ENCODE measurements at places on chromosomes 3 and 15.

DNA sequence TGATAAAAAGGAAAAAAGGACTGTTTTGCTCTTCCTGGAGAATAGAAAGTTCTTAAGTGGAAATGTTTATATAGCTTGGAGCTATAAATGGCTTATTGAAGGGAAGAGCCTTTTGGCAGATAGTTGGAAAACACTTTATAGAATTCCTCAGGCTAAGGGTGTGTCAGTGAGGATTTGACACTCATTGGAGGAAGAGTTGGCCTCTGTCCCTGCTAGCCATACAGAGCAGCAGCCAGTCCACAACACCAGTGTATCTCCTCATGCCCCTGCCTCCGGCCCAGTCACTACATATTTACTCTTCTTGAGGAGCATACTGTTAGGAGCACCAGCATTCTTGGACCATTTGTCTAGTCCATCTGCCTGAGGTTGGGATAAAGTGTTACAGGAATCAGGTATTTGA is 36.2 kb downstream of the KLHL18 start:
- no peak for DNase-seq

DNA sequence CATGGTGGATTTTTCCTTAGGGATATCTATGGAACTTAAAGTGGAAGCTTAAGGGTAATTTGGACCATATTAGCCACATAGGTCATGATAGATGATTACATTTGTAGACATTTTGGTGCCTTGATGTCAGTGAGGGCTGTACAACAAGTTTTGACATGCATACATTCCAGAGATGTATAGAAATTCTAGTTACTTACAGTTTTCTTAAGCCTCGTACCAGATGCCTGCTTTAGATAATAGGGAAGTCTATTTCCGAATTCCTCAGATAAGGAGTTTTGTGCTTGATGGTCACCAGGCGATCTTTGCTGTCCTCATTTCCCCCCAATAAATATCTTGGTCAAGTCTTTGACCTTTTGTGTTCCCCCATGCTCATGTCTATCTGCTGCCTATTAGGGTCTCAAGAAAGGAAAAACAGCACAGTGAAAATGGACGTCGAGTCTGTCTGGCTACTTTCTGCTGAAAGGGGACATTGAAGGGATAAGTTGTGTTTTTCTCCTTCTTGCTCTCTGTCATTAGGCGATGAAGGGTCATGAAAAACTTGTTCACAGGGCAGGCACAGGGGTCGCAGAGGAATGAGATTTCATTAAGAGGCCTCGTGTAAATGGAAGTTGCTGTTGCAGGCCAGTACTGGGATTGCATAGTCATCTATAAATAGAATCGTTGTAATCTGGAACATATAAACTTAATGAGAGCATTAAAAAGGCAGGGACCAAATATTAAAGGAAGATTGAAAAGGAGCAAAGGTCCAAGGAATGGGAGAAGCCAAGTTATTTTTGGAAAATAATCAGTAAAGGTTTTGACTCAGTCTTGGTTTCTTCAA is 20.0 kb upstream of the SENP7 start:
- DNase-seq = no peak

DNA sequence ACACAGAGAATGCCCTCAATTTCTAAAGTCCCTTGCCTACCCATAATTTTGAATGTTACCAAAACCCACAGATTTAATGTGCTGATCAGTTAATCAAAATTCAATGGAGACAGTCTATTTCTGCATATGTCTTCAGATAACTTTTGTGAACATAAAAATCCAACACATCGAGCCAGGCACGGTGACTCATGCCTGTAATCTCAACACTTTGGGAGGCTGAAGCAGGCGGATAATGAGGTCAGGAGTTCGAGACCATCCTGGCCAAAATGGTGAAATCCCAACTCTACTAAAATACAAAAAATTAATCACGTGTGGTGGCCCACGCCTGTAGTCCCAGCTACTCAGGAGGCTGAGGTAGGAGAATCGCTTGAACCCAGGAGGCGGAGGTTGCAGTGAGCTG is 49.3 kb downstream of the PEAK1 start:
- DNase-seq = no peak

DNA sequence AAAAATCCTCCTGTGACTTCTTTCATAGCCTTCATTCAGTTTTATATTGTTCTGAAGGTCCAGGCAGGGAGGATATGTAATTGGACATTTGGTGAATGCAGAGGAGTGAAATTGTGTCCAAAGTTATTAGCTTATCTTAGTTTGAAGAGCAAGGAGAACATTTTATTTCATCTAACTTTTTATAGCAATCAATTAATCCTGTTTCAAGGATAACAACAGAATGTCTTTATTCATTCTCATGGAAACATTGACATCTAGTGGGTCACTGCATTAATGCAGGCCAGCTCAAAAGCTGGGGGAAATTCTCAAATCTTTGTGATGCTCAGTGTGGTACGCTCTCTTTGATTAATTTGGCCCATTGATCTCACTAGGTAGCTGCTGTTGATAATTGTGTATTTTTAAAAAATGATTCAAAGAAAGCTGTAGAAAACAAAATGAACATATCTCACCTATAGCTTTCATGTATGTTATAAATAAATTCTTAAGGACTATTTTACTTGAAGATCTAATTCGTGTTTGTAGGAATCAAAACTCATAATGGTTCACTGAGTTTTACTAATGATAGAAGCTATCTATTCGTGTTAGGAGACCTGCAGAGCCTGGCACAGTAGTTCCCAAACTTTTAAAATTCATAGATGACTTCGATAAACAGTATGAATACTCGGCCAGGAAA is 150.8 kb upstream of the KCNMB2 start:
- no peak for DNase-seq

GRCh38 chr15:48087844-48088243 is 32.9 kb upstream of the SLC24A5 start:
- no peak for DNase-seq

GRCh38 chr3:111012388-111013248 is 59.0 kb upstream of the NECTIN3 start:
- DNase-seq = no peak

GRCh38 chr15:74768771-74769342 is 13.0 kb upstream of the CSK start:
- no peak for DNase-seq

DNA sequence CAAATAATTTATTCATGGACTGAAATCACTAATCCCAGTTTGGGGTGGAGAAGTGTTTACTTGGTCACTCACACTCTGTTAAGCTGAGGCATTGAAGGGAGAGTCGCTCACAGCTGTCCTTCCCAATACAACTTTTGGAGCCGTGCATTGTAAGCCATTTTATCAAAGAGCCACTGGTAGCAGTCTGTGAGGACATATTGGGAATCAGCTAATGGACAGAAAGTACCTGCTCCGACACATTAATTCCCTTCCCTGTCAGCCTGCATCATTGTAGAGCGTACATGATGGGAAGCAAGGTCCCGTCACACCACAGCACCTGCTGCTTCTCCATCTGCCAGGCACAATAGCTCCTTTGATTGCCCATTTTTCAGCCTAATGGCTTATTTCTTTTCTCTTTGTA is 643.2 kb downstream of the SQOR start:
- DNase-seq = no peak

DNA sequence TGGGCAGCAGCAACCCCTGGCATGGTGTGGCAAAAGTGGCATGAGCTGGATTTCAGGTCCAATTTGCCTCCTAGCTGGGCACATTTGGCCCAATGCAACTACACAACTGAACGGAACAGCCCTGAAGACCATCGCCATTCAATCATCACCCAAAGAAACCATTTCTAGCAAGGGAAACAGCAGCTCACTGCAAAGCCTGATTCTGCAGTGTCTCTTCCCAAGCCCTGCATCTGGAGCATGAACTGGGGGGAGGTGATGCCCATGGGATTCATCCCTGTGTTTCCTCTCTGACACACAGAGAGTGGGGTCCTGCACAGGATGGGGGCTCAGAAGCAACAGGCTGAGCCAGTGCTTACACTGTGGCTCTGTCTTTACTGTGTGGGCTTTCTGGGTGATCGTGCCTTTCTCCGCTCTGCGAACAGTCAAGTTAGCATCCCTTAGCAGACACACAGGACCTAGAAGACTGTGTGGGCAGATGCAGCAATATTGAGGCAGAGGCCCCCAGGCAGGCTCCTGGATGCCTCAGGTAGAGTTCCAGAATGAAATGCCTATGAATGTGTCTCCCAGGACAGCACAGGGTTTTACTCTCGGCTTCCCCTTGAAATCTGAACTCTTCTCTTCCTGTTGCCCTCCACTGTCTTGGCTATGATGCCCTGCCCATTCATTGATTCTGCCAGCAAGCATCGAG is 91.1 kb upstream of the ALDH1A3 start:
- no peak for DNase-seq

DNA sequence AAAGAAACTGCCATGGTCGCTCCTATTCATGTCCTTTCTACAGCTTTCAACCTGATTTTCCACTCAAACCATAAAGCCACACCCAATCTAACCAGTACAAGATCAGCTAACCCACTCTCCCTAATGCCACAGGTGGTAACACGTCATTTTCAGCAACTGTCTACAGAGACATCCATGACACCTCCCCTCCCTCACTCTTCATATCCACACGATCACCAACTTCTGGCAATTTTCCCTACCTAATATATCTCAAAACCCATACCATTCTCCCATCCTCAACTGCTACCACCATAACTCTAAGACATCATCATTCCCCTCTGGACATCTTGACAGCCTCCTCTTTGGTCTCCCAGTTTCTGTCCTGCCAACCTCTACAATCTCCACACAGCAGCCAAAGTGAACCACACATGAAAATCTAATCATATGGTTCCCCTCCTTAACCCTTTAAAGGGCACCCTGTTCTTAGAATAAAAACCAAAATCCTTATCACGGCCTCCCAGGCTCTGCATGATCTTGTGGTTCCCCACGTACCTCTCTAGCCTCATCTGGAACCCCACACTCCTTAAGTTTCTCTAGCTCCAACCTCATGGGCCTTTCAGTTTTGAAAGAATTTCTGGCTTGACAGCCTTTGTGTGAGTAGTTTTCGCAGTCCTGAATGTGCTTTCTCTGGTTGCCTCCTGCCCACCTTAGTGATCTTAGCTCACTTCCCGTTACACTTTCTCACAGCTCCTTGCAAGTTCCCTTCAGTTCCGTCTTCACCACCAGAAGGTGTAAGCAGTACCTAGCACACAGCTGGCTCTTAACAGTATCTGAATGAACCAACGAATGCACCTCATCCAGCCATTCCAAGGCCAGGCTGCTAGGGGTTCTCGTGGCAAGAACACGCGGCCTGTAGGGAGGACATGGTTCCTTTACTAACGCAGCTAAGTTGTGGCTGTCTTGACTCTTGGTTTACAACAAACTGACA is 33.4 kb downstream of the SPINK8 start:
- DNase-seq = no peak

GRCh38 chr3:192883512-192883911 is 34.1 kb downstream of the MB21D2 start:
- DNase-seq = no peak

- DNase-seq = no peak
These were observed 58.9 kb downstream of the MECOM start for GRCh38 chr3:169604568-169604967.

DNA sequence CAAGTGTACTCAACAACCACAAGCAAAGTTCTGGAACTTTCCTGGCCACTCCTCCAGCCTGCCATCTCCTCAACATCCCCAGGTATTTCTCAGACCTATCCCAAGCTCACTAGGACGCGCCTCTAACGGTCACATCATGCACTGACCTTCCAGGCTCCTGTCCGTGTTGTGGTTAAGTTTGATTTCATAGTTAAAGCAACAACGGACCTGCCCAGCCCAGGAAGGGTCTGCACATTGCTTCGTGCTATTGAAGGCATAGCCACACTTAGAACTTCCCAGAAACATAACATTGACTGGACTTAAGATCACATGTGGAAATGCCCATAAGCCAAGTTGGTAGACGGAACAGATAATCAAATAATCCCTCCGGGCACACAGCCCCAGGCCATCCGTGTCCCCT is 85.1 kb downstream of the OCA2 start:
- DNase-seq = no peak

- DNase-seq = no peak
These were observed 17.5 kb upstream of the ARHGEF3 start for GRCh38 chr3:56819016-56819809.

GRCh38 chr3:13148561-13149329 is 75.5 kb upstream of the IQSEC1 start:
- no peak for DNase-seq

DNA sequence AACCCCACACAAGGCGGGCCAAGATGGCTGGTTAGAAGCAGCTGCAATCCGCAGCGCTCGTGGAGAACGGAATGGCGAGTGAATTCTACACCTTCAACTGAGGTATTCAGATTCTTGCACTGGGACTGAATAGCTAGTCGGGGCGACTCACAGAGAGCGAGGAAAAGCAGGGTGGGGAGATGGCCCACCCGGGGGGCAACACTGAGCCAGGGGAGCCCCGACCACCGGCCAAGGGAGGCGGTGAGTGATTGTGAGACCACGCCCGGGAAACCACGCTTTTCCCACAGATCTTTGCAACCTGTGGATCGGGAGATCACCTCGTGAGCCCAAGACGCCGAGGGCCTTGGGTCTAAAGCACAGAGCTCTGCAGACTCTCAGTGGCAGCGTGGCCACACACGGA is 28.3 kb downstream of the GNB5 start:
- no peak for DNase-seq

GRCh38 chr3:132605374-132605792 is 8.3 kb downstream of the ACKR4 start:
- no peak for DNase-seq

GRCh38 chr15:53072077-53072476 is 281.9 kb upstream of the ONECUT1 start:
- DNase-seq = no peak

DNA sequence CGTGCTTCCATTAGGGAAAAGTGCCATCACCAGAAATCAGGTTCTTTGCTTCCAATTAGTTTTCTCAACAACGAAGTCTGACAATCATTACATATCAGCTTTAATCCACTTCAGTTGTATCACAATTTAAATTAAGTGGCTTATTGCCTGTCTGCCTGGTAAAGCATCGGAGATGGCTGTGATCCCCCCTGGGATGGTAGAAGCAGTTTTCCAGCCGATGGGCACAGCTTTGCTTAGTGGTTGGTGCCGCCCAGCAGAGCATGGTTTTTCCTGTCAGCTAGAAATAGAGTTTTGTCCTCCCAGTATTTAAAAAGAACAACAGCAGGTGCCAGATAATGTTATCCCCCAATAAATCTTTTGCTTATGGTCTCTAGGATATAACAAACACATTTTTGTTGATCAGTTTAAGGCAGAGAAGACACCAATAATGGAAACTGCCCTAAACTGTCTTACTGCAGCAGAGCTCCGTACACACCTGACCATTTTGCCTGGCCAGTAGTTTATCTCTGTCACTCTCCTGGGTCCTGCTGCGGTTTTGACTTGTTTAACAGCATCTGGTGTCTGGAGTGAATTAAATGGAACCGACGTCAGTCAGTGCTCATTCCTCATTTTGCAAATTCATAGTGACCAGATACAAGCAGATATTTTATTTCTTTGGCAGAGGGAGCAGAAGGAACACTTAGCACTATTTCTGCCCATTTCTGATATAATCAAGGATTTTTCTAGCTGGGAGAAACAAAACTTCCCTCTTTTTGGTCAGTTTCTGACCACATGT is 79.1 kb downstream of the SLC49A4 start:
- DNase-seq = no peak

- DNase-seq = no peak
These were observed 88.4 kb downstream of the VGLL4 start for GRCh38 chr3:11555211-11555782.

Data from stimulated activated CD8-positive, alpha-beta memory T cell treated with anti-CD3 and anti-CD28 coated beads, Interleukin-4, amount 100 ng/mL, for 4 hours (primary cell).